ENCODE measurements at places on chromosomes 1 and 21. TPM values are rescaled to one million over a fixed set of nuclear protein-coding genes. Genes with fewer than 3 reads are reported as not detected.

Gene GNAT2
- total RNA-seq, result 0.08 TPM

Gene DSTYK
- 9.2 TPM for total RNA-seq

Gene C1orf105
- total RNA-seq, result not detected

Gene C1orf226
- total RNA-seq, result 0.92 TPM

Gene PYHIN1
- total RNA-seq, result not detected

Measured in A549 treated with dexamethasone at 1 μM for 4 hours (cell line).